ENCODE measurements at places on chromosomes 5 and 9.

GRCh38 chr5:55413644-55414043 lies 105.9 kb downstream of the MTREX start:
- no peak for DNase-seq

DNA sequence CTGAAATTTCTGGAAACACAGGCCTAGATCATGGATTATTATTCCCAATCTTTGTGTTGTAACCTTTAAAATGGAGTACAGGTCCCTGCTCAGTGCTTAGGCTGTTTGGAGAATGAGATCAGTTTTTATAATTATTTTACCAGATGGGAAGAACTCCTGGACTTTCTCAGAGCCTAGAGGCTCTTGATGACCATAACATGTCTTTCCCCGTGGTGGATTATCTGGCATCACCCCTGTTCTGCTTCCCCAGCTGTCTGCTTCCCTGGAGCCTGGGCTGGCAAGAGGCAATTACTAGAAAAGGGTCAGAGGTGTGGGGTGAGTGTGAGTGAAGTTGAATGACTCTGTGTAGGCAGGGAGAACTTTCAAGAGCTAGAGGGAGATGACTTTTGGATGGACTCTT lies 143.0 kb downstream of the CARTPT start:
- DNase-seq: no peak

- DNase-seq: no peak
Observed at GRCh38 chr5:157049605-157050004, 9.3 kb downstream of the HAVCR1 start.

DNA sequence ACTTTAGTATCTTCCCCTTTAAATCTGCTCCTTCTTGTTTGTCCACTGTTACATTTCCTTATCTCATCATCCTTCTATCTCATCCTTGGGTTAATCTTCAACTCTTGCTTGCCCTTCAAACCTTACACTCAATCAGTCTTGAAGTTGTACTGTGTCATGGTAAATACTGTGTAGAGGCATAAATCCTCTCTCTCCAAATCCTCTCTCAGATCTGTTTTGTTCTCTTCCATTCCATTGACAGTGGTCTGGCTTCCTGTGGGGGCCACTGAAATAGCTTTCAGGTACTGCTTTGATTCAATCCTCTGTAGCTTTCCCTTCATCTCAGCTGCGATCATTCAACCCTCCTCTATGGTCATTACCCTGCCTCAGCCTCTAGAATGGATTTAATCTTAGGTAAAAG lies 104.0 kb downstream of the PLCXD3 start:
- DNase-seq: no peak

DNA sequence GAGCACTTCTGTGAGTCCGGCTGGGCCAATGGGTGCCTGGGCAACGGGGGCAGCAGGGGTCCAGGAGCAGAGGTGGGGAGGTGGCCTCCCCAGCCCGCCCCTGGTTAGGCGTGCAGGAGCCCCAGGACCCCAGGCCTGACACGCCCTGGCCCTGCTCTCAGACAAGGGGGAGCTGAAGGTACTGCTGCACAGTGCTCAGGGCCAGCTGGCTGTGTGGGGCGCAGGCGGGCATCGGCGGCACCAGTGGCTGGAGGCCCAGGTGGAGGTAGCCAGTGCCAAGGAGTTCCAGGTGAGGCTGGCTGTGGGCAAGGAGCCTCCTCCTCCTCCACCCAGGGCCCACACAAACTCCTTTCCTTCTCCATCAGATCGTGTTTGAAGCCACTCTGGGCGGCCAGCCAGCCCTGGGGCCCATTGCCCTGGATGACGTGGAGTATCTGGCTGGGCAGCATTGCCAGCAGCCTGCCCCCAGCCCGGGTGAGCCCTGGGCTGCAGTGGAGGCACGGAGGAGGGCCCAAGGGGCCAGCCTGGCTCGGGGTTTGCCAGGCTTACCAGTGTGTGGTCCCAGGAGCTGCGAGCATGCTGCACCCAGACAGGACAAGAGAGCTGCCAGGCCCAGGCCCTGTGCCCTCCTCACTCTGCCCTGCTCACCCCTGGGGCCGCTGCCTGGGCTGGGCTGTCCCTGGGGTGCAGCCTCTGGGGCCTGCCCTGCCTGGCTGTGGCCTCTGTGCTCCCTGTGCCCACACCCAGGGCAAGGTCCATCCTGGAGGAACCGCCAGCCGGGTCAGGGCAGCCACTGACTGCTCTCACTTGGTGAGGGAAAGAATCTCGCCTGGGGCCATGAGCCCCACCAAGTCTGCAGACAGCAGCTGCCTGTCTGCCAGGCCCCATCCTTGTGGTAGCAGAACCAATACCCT lies 7.0 kb downstream of the MAMDC4 start:
- no peak for DNase-seq

DNA sequence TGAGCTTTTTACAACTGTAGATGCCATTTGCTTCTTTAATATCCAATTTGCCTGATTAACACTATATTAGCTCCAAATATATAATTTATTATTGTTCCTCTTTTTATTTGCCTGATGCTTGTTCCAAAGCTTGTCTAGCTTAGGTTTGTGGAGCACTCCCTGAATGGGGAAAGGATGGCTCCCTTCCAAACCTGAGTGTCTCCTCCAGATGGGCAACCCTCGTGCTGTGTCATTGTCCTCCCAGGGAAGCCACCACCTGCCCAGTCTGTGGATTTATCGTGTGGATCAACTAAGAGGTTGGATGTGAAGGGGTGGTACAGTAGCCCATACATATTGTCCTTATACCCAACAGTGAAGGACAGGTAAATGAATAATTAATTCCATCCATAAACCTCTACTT lies 404.9 kb downstream of the CDK5RAP2 start:
- DNase-seq: no peak

DNA sequence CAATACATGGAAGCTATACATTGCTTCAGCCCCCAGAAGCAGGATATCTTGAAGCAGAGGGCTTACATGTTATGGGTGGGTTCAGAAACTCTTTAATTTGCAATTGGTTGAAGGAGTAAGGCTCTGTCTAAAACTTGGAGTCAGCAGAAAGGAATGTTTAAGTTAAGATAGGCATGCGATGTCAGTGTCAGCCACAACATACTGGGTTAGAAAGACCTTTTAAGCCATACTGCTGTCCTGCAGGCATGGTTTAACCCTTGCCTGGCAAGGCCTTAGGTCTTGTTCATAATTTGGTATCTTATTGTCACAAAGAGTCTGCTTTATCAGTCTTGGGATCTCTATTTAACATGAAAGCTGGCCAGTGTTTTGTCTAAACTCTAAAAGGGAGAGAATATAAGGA lies 1619.6 kb upstream of the WWC1 start:
- DNase-seq: no peak

- DNase-seq: no peak
Observed at GRCh38 chr5:115774684-115775083, 41.8 kb downstream of the CDO1 start.

- no peak for DNase-seq
Observed at GRCh38 chr5:122863240-122863639, 17.8 kb downstream of the SNX24 start.

- no peak for DNase-seq
Observed at GRCh38 chr5:68292316-68292715, 76.8 kb downstream of the PIK3R1 start.

- no peak for DNase-seq
Observed at GRCh38 chr9:3528451-3528850, 2.6 kb upstream of the RFX3 start.

DNA sequence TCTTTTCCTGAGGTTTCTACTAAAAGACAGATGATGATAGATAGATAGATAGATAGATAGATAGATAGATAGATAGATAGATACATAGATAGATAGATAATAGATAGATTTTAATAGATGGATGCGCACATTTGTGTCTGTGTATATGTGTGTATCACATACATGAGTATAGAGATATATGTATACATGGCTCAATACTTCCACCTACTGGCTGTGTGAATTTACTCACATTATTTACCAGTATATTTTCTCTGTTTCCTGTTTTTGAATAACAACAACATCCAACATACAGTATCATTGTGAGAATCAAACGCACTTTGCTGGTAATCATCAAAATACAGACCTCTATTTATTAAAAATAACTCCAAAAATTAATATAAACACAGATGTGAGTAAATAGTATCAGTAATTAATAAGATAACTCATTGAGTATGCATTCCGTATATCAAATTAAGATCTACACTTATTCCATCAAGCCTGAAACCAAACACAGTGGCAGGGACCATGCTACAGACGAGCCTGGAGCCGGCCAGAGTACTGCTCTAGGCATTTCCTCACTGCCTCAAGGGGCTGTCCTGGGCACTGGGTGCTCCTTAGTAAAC lies 338.0 kb downstream of the SEMA5A start:
- DNase-seq: no peak

GRCh38 chr9:38621434-38622287 lies 1.3 kb upstream of the ANKRD18A start:
- DNase-seq: no peak

GRCh38 chr5:97452646-97453045 lies 269.6 kb upstream of the RIOK2 start:
- DNase-seq: no peak

- DNase-seq: no peak
Observed at GRCh38 chr9:36154331-36154952, 14.7 kb upstream of the CCIN start.

GRCh38 chr9:68739621-68740174 lies 34.7 kb downstream of the PIP5K1B start:
- DNase-seq: no peak

GRCh38 chr5:2269656-2270055 lies 386.9 kb upstream of the IRX4 start:
- DNase-seq: no peak

GRCh38 chr5:43016217-43016779 lies 23.8 kb downstream of the ANXA2R start:
- no peak for DNase-seq

GRCh38 chr5:138148811-138149210 lies 9.6 kb upstream of the NME5 start:
- DNase-seq: no peak

DNA sequence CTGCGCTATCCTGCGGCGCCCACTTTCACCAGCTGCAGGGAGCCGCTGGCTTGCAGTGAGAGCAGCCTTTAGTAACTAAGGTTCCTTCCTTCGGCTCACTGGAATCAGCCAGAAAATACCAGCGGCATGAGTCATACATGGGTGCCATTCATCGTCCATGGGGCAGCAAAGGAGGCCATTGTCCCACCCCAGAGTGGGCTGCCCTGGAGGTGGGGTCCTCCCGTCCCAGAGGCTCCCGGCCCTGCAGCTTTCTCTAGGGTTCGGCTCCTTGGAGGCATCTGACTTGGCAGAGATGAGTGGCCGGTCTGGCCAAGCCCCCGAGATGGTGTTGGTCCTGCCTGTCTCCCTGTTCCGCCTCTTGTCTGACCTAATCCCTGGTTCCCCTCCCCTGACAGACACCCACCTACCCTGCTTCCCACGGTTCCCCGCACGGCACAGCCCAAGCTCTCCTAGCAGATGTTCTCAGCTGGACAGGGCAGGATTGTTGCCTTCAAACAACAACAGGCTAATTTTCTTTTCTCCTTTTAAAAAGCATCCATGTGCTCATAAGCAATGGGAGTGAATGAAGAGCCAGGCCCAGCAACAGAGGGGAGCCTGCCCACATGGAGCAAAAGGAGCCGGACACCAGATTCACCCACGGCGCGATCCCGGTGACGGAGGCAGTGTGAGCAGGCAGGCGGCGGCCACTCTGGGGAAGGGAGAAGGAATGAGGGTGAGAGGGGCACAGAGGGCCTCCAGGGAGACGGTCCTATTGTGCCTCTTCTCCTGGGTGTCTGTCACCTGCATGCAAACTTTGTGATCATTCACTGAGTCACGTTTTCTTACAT lies 97.0 kb upstream of the COL5A1 start:
- no peak for DNase-seq

DNA sequence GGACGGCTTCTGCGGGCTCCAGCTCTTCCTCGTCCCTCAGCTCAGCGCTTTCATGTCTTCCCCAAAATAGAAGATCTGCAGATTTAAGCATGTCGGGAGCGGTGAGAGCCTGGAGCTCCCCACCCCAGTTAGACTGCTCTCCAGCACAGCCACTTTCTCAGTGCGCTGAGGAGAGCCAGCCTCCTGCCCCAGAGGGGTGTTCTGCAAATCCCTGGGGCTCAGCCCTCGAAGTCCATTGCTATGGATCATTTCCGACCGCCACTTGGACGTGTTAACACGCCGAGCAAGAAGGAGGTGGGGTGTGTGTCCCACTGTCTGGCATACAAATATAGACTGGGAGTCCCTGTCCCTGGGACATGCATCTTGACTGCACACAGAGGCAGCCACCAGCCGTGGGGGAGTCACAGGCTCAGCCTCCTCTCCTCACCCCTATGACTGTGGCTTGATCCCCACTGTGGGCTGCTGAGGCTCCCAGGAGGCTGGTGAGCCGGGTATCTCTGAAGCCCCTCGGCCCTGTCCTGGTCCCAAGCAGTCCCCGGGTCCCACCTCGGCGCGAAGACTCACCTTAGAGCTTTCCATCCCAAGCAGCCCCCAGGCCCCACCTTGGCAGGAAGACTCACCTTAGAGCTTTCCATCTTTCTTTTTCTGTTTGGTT lies 30.0 kb upstream of the RNF130 start:
- DNase-seq: no peak

DNA sequence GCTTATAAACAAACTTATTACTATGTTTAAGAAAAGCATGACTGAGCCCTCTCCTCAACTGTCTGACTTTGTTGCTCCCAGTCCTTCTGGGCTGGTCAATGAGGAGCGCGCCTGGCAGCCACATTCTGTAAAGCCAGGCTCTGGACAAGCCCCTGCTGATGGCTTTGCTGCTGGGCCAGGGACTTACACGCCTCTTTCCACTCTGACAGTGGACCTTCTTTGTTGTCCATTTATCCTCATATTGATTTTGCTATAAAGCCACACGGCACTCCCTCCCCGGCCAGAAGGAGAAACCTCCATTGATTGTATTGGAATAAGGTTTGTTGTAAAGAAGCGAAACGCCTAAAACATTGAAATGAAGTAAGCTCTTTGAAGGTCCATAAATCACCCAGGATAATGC lies 50.6 kb downstream of the C5orf15 start:
- no peak for DNase-seq

DNA sequence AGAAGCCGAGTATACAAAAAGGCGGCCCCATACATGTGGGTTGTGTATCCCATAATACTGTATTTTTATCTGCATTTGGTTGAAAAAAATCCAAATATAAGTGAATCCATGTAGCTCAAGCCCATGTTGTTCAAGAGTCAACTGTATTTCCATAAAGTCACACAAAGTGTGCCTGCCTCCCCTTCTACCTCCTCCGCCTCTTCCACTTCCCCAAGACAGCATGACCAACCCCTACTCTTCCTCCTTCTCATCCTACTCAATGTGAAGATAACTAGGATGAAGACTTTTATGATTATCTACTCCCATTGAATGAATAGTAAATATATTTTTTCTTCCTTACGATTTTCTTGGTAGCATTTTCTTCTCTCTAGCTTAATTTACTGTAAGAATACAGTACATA lies 92.7 kb downstream of the RFX3 start:
- no peak for DNase-seq

GRCh38 chr5:33284681-33285080 lies 156.1 kb upstream of the TARS1 start:
- DNase-seq: no peak

GRCh38 chr5:157602505-157602904 lies 26.9 kb upstream of the ADAM19 start:
- no peak for DNase-seq

All from D721Med (cell line).